ENCODE measurements at places on chromosomes 2 and 18.

DNA sequence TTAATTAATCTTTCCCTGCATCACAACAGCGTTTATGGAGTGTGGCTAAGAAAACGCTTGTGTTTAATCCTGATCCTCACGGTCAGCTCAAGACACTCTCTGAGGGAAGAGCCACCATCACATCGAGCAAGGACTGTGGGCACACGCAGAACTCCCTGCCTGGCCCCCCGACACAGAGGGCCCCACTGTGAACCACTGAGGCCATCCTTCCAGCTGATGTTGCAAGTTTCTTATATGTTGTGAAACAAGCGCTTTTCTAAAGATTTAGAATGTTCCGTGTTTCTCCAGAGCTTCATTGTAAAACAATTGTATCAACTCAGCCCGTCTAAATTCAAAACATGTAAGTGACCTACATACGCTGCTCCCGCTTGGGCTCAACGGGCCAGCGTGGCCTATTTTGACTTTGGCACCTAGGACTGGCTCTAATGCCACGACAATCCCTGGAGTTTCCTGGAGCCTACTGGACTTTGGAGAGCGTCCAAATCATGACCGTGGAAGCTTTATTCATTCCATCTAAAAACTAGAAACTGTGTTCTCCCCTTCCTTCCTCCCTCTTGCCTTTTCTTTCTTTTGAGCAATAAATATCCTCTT is 34.9 kb downstream of the SERPINE2 start:
- no peak for DNase-seq

DNA sequence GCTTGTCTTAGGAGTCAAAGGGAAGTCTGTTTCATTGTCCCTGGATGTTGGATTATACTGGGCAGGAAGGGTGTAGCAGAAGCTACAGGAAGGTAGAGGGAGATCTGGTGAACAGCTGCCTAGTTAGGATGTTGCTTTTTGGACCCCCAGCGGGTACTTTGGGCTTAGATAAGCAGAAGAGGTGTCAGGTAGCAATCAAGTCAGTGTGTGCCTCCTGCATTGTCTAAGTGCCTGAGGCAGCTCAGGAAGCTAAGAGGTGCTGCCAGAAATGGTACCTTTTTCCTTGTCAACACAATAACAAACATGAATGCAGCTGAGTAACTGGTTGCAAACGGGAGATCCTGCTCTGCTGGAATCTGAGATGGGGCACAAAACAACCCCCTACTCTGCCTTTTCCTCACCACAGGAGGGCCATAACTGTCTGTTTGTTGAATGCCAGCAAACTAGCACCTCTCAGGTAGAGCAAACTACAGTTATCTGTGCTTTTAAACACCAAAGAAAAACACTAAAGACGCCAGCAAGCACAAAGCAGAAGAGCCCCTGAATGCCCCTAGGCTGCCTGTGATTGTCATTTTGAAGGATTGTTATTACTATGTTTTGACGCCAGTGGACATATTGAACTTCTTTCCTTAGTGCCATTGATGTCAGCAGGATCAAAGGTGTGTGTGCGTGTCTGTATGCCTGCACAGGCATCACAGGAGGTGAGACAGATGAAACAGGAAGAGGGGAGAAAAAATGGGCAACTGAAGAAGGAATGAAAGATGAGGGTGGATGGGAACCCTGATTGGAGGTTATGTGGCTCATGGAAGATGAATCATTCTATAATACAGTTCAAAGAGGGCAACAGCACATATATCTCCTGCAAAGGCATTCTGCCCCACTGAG is 151.4 kb downstream of the ETAA1 start:
- DNase-seq = no peak

DNA sequence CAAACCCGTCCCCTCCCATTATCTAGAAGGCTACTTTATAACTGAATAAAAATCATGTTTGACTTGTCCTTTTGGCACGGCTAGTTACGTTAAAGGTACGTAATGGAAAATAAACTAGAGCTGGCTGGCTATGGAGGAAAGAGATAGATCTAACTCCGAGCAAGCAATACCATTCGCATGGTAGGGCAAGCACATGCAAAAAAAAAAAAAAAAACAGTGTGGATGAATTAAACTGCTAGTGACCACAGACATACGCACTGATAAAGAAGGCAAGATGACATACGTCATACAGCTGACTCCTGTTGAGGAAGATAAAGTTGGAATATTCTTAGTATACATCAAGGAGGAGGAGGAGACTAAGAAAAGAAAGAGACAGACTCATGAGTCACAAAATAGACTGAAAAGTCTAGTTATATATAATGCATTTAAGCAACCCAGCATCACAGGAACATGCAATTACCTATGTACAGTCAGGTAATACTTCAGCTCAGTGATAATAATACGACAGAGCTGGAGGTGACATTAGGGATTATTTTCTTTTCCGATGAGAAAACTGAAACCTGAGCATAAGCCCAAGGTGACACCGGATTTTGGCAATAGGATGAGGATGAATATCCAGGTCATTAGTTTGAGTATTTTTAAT is 37.9 kb upstream of the NARS1 start:
- no peak for DNase-seq

DNA sequence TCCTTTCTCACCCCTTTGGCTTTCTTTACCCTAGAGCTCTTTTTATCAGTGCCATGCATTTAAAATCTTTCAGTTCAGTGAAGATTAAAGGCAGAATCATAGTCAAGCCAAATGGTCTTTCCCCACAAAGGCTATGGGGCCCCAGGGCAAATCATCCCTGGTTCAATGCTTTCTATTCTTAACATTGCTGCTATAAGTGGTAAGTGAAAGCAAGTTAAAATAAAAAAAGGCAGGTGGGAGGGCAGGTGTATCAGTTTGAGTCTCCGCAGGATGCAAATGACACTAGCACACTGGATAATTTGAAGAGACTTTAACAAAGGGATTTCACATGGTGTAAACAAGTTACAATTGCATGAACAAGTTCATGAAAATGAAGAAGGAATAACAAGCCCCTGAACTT is 757.4 kb downstream of the SATB2 start:
- DNase-seq = no peak

DNA sequence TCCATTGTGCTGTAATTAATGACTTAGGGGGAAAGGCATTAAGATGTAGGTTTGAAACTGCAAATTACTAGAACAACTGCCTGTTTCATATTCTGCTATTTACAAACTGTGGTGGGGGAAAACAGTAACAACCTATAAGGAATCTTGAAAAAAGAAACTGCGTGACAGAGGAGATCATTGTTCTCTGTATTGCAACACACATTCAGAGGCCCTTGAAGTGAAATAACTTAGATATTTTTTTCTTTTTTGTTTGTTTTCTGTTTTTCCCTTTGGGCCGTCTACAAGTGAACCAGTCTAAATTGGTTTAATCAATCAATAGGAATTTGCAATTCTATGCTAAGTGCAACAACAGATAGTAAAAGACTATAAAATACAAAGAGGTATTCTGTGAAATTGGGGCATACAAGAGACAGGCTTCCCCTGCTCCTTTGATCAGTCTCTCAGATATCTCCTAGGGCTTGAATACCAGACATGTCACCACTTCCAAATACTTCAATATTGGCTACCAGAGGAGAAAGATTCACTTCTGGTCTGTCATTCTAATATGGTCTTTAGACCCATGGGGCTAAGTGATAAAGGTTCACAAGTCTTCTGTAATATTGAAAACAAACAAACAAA is 2055.1 kb upstream of the CELF4 start:
- DNase-seq = no peak

DNA sequence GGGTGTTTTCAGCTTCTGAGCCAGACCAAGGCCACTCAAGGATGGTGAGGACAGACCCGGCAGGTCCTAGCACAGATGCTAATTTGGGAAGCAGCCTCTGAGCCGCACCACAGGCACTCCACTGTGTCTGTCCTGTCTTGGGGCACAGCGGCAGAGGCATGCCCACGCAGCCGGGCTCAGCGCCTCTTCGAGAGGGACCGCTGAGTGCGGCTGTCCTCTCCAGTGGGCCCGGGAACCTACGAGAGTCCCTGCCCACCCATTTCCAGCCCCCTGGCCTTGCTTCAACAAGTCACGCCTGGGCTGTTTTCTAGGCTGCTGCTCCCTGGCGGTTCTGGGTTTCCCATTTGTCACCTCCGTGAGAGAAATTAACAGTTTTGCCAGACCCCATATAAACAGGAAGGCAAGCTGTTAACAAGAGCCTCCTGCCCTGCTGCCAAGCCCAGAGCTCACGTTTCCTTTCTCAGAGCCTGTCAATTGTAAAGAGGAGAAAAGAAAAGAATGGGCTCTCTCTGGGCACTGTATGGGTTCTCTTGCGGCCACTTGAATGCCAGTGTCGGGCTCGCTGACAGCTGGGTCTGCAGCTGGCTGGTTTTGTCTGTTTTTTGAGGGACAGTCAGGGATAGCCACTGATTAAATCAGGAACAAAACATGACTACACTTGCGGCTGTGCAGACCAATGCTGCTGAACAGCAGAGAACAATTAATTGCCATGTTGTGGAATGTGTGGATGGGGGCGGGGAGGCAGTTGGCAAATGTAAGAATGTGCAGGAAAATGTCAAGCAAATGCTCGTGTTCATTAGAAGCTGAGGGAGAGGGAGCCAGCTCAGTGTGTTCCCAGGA is 30.6 kb downstream of the TMEM17 start:
- DNase-seq = no peak

Data from adrenal gland (tissue), 19 donors.